ENCODE measurements at places on chromosomes 6 and 20.

DNA sequence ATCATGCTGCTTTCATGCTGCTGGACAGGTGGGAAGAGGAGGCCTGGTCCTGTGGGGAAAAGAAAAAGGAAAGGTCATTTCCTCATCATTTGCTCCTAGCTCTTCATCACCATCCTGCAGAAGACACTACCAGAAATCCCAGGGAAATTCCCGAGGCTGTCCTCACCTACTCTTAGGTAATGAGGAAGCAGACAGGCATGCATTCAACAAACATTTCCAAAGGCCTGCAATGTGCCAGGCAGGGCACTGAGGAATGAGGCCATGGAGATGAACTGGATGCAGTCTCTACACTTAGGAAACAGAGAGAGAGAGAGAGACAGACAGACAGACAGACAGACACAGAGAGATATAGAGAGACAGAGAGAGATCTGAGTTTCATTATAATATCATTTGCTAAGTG, 83.0 kb upstream of the MRPS10 start:
- no peak for DNase-seq

DNA sequence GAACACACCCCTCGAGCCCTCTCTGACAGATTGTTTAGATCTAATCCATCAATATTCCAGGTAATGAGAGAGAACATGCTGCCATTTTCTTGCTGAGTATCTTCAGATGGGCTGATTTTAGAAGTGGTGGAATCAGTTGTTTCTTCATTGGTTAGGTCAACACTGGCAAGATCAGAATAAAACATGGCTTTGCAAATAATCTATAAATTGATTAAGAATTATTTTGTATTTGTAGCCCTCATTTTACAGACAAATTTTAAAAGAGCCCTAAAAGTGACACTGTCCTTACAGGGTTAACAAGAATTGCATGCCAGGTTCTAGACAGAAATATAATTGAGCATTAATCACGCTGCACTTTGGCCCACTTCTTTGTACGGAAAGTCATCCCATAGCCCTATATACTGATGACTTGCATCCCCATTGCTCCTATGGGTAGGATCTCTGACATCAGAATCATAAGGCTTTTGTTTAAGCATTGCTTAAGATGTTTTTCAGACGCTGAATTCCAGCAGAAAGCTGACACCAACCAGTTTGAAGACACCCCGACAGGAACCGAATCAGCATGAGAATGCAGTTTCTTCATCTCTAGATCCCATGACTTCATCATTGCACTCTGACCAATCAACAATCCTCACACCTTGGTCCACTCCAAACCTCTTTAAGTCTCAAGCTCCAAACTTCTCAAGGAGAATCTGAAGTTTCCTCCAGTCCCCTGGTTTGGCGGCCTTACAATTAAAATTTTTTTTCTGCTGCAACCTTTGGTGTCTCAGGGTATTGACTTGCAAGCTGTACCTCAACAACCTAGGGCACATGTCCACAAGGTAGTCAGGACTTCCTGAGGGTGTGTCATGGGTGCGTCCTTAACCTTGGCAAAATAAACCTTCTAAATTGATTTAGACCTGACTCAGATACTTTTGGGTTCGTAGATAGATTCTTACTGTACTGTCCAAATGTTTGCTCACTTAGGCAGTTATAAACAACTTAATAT, 7.8 kb downstream of the TDP2 start:
- peak; percentile 76 for DNase-seq

- DNase-seq, result peak; percentile 13
These were observed 78.2 kb upstream of the ARID1B start for GRCh38 chr6:156699017-156699421.

DNA sequence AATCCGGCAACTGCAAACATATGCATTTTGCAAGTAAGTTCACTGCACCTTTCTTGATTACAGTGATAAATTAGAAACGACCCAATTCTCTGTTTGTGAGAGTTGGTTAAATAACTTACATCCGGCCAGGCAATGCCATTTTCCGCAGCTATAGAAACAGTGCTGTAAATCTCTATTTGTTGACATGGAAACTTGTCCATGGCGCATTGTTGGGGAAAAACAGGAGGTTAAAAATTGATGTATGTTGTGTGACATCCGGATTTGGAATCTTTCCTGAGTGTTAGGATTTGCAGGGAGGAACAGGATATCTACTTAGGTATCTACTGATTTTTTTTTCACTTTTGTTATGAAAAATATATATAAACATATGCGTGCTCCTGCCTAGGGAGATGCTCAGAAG, 66.5 kb downstream of the DLGAP4 start:
- DNase-seq, result no peak

DNA sequence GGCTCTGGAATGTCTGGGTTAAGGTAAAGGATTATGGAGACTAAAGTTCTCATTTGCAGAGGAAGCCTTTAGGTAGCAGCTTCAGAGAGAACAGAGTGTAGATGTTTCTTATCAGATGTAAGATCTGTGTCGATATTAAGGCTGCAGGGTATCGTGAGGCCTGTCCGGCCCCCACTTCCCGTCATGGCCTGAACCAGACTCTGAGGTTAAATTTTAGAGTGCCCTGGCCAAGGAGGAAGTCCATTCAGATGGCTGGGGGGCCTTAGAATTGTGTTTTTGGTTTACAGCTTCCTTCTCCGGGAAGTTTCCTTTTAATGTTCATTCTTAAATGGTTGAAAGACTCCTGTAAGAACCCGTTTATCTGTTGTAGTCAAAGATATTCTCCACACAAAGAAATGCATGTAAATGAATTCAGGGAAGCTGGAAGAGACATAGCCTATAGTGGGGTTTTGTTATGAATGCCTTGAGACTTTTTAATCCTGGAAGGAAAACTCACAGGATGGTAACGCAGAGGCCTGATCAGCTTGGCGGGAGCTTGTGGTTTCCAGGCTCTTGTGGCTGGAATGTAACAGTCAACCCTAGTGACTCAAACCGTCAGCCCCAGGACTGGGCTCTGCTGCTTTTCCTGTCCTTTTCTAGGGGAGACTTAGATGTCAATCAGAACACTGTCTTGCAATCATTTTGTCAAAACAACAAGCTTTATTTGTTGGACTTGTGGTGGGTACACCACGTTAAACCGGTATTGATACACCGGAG, 34.7 kb downstream of the KIF25 start:
- DNase-seq, result peak; percentile 44

- DNase-seq, result peak; percentile 76
These were observed 2.5 kb downstream of the ZSCAN26 start for GRCh38 chr6:28269492-28269891.

GRCh38 chr6:54134935-54135334, 23.7 kb downstream of the MLIP start:
- peak; percentile 30 for DNase-seq
